ENCODE measurements at places on chromosomes 7 and 10.

DNA sequence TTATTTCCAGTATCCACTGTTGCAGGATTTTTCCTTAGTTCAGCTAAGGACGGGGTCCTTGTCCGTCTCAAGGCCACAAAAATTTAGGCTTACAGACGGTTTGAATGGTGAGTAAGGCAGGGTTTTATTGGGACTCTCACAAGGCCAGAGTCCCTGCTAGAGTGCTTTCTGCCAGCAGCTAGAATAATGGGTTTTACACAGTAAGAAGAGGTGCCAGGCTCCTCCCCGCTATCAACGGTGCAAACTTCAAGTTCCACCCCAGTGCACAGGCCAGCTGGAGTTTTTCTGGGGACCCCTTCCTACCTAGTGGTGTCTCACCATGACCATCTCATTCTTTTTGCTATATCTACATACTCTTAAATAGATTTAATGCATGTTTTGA lies 198.5 kb upstream of the KCTD7 start:
- DNase-seq: no peak

DNA sequence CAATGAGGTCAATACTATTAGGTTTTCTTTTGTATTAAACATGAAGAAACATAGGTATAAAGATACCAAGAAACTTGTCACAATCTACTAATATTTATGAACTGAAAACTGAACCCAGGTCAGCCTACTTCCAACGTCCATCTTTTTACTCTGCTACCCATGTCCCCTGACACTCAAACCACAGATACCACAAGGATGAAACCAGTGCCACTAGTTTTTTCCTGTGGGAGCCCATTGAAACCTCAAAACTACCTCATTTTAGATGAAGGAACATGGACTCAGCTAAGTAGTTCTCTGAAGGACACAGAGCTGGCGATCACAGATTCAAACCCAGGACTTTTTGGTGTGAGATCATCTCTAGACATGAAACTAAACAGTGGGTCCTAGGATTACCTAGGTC lies 6.8 kb downstream of the TET1 start:
- no peak for DNase-seq

- no peak for DNase-seq
Measured at GRCh38 chr10:25869067-25869591, 64.9 kb upstream of the MYO3A start.

- no peak for DNase-seq
Measured at GRCh38 chr10:94383530-94383929, 18.8 kb upstream of the TBC1D12 start.

GRCh38 chr7:107180378-107180777 lies 11.6 kb downstream of the HBP1 start:
- no peak for DNase-seq

DNA sequence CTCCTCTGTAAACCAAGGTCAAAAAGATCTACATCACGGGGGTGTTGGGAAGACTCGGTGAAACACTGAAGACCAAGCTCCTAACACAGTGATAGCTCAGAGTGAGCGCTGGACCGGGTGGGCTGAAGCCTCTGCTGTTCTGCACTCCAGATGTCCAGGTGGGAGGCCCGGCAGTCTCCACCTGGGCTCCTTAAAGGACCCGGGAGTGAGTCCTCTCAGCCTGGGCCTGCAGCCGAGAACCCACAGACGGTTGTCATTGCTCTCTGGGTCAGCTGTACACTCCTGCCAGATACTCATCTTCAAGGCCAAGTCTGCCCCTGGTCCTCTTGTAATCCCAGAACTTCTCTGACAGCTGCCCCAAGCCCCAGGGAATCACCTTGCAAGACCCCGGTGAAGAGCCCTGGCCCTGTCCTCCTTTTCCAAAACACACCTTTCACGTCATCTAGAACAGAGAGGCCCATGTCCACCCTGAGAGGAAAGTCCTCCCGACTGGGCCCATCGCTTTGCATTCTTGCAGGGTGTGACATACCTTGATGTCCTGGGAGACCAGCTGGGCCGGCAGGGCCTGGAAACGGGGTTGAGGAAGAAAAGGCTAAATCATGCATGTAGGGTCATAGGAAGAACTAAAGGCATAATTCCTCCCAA lies 43.7 kb downstream of the COL17A1 start:
- DNase-seq: no peak

GRCh38 chr7:87110778-87111177 lies 41.5 kb upstream of the DMTF1 start:
- DNase-seq: no peak

GRCh38 chr10:51706225-51706624 lies 6.8 kb upstream of the CSTF2T start:
- no peak for DNase-seq

DNA sequence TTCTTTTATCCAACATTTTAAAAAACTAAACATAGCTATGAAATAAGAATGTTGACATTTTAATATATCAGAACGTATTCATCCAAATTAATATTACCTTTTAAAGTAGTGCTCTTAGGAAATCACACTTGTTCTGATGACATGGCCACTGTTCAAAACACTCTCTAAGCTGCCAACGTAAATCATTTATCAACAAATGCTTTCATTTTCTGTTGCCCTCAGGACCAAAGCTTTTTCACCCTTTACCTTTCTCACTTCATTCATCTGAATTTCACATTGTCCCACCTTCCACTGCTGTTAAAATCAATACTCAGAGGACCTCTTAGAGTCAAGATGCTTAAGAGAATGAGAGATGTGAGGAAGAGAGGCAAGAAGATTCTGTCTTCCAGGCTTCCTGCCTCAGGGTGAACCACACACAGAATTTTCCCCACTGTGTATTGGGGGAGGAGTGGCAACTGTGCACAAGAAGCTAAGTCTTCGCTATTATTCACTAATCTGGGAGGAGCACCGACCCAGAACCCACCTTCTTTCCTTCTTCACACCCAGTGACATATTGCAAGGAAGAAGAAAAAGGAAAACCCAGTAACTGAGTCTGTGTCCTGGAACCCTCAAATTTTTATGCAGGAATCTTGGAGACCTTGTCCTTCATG lies 21.0 kb downstream of the HIBADH start:
- no peak for DNase-seq

- no peak for DNase-seq
Measured at GRCh38 chr10:96446966-96447596, 66.6 kb downstream of the TLL2 start.

GRCh38 chr7:46448478-46448877 lies 527.4 kb upstream of the IGFBP3 start:
- no peak for DNase-seq

DNA sequence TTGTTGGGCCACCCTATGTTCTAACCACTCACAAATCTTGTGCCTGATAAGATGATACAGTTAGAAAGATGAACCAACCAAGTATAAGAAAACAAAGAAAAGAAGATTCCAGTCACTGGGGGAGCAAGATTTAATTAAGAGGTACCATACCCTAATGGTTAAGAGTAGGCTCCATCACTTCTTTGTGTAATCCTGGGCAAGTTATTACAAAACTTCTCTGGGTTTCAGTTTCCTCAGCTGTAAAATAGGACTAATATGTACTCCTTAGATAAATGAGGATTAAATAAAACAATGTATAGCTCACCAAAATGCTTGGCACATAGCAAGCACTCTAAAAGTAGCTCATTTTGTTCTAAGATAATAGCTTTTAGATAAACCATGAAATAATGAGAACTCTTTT lies 58.5 kb downstream of the ATAD1 start:
- no peak for DNase-seq

- DNase-seq: peak; percentile 42
Measured at GRCh38 chr7:26681819-26682418, 182.5 kb downstream of the SKAP2 start.

GRCh38 chr7:50534690-50535290 lies 30.4 kb downstream of the DDC start:
- no peak for DNase-seq

- DNase-seq: no peak
Measured at GRCh38 chr10:53536322-53536721, 763.7 kb upstream of the MBL2 start.

- no peak for DNase-seq
Measured at GRCh38 chr7:6701860-6702259, 4.9 kb downstream of the ZNF12 start.

DNA sequence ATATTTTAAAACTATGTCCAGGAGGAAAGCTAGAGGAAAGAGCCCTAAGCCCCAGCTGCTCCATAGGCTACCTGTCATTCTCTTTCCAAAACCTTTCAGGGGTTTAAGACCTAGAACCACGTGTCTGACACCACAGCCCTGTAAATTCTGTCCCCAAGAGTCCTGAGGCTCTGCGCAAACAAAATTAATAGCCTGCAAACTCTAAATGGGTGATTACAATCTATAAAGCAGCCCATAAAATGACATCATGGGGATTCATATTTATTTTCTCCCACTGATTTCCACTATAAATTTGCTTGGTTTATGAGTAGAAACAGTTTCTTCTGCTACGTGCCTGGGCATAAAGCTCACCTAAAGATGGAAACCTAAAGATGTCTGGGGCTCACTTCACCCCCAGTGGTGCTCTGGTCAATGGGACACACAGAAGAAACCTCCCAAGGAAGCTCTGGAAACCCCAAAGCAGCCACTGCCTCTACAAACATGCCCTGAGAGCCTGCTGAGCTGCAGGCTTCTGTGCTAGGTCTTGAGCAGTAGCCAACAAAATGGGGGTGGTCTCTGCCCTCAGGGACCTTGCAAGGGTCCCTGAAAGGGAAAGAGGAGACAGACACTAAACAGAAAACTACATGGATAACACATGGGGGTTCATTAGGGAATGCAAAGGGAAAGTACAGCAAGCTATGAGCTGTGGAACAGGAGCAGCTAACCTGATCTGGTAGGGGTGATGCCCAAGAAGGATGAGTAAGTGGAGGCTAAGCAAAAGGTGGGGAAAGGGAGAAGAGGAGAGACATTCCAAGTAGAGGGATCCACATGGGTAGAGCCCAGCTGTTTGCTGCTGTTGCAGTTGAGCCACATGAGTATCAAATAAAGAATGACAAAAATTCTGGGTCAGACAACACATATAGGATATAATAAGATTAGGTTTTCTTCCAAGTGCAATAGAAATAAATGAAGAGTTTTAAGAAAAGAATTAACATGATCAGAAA lies 331.7 kb downstream of the KCNMA1 start:
- no peak for DNase-seq

- no peak for DNase-seq
Measured at GRCh38 chr7:40761762-40762560, 627.2 kb downstream of the SUGCT start.

DNA sequence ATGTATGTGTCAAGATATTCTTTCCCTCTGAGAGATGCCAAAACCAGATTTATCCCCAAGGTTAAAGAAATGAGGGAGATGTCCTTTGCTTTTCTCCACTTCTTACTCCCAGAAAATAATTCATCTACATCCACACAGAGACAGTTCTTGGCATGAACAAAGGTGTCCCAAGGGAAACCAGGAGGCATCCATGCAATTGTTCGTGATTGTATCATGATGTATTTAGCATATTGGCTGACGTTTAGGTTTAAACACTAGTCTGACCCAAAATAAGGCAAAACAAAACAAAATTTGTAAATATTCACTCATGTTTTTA lies 223.9 kb downstream of the C7orf25 start:
- DNase-seq: no peak
